ENCODE measurements at places on chromosomes 11 and 22. TPM values are rescaled to one million over a fixed set of nuclear protein-coding genes. Genes with fewer than 3 reads are reported as not detected.

Gene OLFML1
- total RNA-seq: 0.15 TPM

Gene OR2AG2
- total RNA-seq: 0.08 TPM

Gene SULT4A1
- 0.35 TPM for total RNA-seq

Gene PAX6
- total RNA-seq: not detected

Gene FAM180B
- 0.94 TPM for total RNA-seq

Gene BLID
- total RNA-seq: 11.9 TPM

Gene ATL3
- total RNA-seq: 57.1 TPM

Gene FLRT1
- under 0.01 TPM for total RNA-seq

Gene KCNJ1
- not detected for total RNA-seq

Gene MUC5AC
- total RNA-seq: not detected

Gene GRM5
- total RNA-seq: under 0.01 TPM
